EL (cell line): ENCODE measurements at places on chromosomes 4 and X.

DNA sequence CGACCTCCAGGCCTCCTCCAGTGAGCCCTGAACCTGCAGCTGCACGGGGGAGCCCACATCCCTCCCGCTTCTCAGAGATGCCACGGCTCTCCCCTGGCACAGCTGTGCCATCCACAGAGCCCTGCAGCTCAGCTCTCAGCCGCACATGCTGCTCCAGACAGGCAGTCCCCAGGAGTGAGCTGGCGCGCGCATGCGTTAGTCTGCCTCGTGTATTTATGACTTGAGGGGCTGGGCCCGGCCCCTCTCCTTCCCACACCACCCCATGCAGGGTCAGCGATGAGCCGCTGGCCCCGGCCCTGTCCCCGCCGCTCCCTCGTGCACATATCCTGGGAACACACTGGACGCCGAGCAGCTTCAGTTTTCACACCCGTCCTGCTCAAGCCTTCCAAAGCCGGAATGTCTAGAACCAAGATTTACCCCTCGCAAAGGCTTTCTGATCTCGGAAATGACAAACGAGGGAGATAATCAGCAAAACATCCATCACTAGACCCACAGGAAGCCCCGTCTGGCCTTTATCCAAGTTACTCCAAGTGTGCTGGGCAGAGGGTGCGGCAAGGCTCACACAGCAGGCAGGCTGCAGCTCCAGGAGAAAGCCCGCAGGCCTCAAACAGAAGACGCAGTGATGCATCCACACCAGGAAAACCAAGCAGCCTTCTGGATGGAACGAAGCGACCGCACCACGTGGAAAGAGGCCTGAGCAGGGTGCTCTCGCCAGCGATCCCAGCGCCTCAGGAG is 24.3 kb downstream of the GAK start:
- DNase-seq: peak; percentile 10

GRCh38 chr4:154985673-154986072 is 204.6 kb downstream of the RBM46 start:
- no peak for DNase-seq

- no peak for DNase-seq
Measured at GRCh38 chr4:147794787-147795413, 63.0 kb downstream of the ARHGAP10 start.

- DNase-seq: no peak
Measured at GRCh38 chrX:56763556-56764152, 34.6 kb downstream of the NBDY start.

- peak; percentile 49 for DNase-seq
Measured at GRCh38 chr4:37953620-37954293, 6.4 kb upstream of the PTTG2 start.

GRCh38 chrX:142998447-142999198 is 27.1 kb upstream of the SPANXN4 start:
- DNase-seq: no peak

- peak; percentile 90 for DNase-seq
Measured at GRCh38 chr4:169383724-169384123, 113.0 kb upstream of the SH3RF1 start.

DNA sequence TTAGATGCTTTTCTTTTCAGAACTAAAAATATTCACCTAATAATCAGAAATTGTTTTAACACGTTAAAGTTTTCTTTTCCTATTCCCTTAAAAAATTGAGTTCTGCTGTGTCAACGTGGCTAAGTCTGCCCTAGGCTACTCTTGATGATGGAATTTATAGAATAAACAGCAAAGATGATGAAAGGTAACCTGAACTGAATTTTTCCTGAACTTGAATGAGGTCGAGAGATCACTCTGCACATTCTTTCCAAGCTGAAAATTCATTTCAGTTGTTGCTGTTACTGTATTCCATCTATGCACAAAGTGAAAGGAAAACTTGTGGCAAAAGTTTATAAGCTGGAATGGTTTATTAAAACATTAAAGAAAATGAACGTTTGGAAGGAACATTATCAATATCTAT is 245.9 kb upstream of the GIMD1 start:
- DNase-seq: peak; percentile 39

- peak; percentile 45 for DNase-seq
Measured at GRCh38 chrX:116379854-116380253, 56.6 kb upstream of the SLC6A14 start.

DNA sequence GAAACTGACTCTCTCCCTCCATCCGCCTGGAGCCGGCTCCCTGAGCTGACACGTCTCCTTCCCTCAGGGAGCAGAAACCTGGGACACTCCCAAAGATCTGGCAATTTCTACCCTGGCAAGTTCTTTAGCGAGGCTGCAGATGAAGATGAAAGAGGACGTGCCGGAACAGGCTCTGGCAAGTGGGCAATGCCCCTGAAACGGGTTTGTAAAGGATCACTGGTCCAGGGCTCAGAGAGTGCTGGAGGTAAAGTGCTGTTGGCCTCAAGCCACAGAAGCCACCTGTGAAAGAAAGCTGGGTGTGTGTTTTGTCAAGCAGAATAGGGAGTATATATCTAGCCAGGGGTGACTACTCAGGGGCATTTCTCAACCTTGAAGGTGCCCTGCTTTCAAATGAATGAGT is 131.4 kb upstream of the ATP6AP2 start:
- no peak for DNase-seq

DNA sequence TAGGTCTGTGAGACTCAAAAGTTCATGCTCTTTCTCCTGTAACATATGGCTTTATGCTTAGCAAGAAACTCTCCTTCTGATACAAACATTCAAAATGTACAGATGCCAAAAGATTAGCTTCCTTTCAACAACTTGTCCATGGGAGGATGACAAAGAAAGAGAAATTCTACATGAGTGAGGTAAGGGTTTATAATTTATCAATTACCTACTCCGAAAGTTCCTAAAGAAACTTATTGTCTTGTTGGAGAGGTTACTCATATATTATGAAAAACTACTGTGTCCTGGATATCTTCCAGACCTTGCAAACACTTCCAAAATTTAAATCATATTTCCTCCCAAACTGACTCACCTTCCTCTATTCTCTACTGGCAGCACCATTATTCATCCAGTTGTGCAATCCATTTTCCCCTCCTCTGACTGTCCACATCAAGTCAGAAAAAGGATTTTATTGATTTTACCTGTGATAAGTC is 65.1 kb downstream of the ENPEP start:
- DNase-seq: peak; percentile 62

DNA sequence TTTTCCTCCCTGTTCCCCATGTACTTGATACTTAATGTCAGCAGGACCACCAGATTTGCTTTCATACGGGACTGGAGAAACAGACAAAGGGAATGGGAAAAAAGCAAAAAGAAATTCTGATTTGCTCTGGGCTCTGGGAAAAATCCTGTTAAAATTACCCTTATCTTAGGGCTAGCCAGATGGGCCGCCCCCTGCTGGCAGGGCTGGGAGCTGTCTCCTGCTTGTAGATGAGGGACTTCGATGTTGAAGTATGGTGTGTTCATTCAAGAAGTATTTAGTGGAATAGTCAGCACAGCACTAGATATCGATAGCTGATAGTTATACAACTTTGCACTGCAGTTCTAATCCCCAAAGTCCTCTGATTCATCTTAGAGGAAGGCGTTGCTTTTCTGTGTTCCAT is 45.8 kb downstream of the BCORL1 start:
- DNase-seq: peak; percentile 18

- DNase-seq: no peak
Measured at GRCh38 chrX:45986081-45986480, 559.1 kb downstream of the ZNF674 start.

DNA sequence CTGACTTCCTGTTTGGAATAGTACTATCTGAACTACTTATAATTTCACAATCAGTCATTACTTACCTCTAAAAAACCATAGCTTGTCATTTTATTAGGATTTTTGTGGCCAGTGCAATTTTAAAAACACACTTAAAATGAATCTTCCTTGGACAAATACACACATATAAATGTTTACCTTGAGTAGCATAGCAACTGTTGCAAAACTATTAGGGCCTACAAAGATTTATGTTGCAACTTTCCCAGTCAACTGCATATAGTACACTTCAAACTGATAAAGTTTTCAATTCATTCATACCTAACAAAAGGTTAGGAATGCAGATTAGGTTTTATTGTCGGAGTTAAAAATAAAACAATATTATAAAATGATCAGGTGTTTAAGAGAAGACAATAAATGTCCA is 193.0 kb downstream of the PDGFC start:
- DNase-seq: peak; percentile 68

GRCh38 chr4:185546335-185546734 is 11.0 kb upstream of the PDLIM3 start:
- DNase-seq: no peak
